Metanephros (tissue), 2 donors: ENCODE measurements at places on chromosomes 6 and 20. TPM values are rescaled to one million over a fixed set of nuclear protein-coding genes. Genes with fewer than 3 reads are reported as not detected.

Gene FOXS1
- total RNA-seq = 5.3 TPM

Gene SIRPB2
- 5.5 TPM for total RNA-seq

Gene RAET1L
- not detected for total RNA-seq

Gene ELOVL4
- 2.3 TPM for total RNA-seq

Gene SLC17A1
- total RNA-seq = 14.0 TPM

Gene BTNL2
- total RNA-seq = not detected
